GM12892 (cell line): ENCODE measurements at places on chromosomes 2 and 18.

DNA sequence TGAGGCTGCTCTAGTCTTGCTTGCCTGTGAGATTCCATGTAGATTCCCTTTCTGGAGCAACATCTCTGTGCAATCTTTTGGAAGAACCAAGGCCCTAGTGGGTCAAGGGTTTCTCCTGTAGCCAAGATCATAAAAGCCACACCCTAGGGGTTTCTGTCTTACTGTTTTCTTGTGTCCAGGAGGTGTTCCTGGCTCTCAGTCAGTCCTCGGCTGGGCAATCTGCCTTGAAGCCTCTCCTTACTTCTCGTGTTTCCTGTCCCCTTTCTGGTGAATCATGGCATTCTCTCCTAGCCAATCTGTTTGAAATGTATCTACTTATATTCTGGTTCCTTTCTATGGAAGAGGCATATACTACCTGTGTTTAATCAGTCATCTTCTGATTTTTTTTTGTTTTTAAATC is 484.8 kb upstream of the UBE2E3 start:
- DNase-seq = no peak

GRCh38 chr2:216214768-216215167 is 105.6 kb downstream of the XRCC5 start:
- DNase-seq = no peak

- no peak for DNase-seq
These were observed 391.1 kb upstream of the MEX3C start for GRCh38 chr18:51588616-51589015.

- DNase-seq = no peak
These were observed 306.6 kb downstream of the PTH2R start for GRCh38 chr2:208713066-208713745.

DNA sequence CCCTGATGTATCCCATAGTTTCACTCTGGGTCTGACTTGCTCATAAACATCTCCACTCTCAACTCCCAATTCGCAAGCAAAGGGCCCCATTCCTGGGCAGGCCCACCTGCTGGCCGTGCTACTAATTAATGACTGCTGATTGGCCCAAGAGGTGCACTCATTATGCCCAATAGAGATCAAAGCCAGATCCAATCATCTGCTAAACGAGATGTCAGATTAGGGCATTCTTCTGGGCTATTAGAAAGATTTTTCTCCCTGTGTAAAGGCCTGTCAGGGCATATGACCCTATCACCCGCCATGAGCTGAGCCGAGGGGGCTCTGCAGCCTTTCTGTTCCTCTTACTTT is 103.4 kb upstream of the HAAO start:
- no peak for DNase-seq

GRCh38 chr2:9527995-9528787 is 27.4 kb downstream of the ADAM17 start:
- DNase-seq = no peak

- no peak for DNase-seq
These were observed 160.2 kb upstream of the NDUFV2 start for GRCh38 chr18:8942021-8942908.

DNA sequence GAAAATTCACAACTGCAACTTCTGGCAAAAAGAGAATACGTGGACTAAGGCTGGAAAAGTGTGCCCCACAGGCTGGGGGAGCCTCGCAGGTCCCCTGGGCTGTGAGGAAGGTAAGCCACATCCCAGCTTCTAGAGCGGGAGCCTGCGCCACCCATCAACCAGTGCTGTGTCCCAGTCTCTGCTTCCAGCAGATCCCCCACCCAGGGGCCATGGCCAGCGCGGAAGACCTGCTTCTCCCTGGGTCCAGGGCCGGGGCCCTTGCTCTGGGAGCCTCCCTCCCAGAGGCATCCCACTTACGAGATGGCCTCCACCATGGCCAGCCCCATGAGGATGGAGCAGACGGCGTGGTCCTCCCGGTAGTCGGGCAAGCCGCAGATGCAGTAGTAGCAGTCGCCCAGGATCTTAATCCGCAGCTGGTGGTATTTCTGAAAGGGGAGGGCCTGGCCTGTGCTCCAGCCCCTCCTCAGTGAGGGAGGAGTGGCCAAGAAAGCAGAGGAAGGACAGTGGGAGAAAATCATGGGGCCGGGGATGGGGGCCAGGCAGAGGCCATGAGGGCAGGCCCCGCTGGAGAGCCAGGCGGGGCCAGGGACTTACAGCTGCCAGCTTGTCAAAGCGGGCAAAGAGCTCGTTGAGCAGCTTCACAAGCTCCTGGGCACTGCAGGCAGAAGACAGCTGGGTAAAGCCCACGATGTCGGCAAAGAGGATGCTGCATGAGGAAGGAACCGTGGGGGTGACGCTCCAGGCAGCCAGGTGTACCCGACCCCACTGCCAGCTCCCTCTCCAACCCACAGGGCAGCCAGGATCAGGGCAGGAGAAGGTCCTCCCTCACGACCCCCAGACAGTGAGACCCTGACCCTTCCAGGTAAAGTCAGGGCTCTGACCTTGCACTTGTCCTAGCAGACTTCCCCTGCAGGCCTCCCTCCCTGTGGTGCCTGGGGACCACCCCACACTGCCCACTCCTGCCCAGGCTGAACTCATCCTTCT is 48.0 kb downstream of the CENPO start:
- DNase-seq = no peak

- DNase-seq = no peak
These were observed 84.1 kb downstream of the NDUFA10 start for GRCh38 chr2:239940861-239941570.

GRCh38 chr2:109402980-109403840 is 210.6 kb downstream of the SEPTIN10 start:
- DNase-seq = no peak

GRCh38 chr2:179991344-179991743 is 15.8 kb downstream of the CWC22 start:
- no peak for DNase-seq

DNA sequence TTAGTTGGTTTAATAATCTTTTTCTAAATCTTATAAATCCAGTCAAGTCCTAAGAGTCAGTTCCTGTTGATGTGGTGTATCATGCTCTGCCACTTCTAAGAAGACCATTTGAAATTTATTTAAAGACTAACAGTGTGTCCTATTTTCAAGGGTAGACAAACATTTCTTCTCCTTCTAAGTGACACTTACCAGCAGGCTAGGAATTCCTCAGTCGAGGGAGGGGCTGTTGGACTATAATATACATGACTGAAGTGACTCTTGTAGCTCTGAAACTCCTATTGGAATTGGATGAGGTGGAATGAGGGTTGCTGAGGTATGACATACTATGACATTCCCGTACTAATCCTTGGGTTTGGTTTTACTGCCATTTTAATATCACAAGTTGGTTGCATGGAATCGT is 30.6 kb downstream of the ITGB6 start:
- DNase-seq = no peak

GRCh38 chr2:171669121-171669520 is 18.1 kb upstream of the DYNC1I2 start:
- DNase-seq = no peak

- DNase-seq = no peak
These were observed 313.9 kb downstream of the EXOC6B start for GRCh38 chr2:72511906-72512305.

GRCh38 chr2:1418566-1418965 is 5.3 kb downstream of the TPO start:
- DNase-seq = no peak

DNA sequence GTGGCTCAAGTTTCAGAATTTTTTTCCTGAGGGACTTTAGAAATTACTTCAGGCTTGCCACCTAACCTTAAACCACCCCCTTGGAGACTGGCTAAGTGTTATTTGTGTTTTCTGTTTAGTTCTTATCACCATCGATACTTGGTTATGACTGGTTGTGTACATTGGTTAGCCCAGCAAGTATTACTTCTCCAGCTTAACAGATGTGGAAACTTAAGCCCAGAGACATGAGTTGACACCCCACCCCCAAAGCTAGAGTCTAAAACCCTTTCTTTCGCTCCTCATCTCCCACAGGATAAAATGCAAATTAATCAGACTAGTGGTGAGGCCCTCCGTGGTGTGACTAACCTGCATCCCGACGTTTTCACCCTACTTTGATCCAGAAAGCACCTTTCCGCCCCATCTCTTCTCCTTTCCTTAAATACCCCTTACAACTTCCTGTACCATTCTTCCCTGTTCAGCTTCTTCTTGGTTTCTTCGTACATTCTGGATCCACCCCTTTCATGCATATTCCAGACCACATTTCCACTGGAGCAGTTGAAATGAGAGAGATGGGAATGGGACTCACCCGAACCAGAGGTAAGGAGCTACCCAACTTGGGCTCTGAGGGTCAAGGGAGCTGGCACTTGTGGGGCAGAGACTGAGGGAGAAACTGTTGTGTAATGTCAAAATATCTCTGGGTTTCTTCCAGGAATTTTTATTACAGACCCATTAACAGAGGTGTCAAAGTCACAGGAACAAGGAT is 819 bp upstream of the MAP3K2 start:
- DNase-seq = no peak

DNA sequence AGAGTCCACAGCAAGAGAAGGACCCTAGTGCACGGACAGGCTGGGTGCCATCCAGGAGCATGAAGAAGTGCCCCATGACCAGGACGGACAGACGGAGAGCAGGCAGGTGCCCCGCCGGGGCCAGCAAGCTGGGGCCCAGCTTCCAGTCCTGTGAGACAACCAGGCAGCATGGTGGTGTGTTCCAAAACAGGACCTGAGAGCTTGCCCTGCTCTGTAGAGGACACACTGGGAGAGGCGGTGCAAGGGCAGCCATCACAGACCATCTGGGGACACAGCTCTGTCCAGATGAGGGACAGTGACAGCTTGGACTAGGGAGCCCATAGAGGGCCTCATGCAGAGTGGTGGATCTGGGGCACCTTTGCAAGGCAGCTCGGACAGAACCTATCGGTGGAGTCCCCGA is 279.8 kb downstream of the EIPR1 start:
- no peak for DNase-seq
